Activated T-helper 1 cell treated with anti-CD3 and anti-CD28 coated beads, Interleukin-12 subunit alpha, Interleukin-12 subunit beta, Interleukin-2, Interleukin-4 antibody, amounts not matched to agents 30 ng/mL and 10 ng/mL and 1 ng/mL, durations not matched to agents 14 hours and 24 hours and 36 hours (primary cell): ENCODE measurements at places on chromosomes 7 and 10. TPM values are rescaled to one million over a fixed set of nuclear protein-coding genes. Genes with fewer than 3 reads are reported as not detected.

SUN3 gene
- not detected in 2 replicates for total RNA-seq

DNA sequence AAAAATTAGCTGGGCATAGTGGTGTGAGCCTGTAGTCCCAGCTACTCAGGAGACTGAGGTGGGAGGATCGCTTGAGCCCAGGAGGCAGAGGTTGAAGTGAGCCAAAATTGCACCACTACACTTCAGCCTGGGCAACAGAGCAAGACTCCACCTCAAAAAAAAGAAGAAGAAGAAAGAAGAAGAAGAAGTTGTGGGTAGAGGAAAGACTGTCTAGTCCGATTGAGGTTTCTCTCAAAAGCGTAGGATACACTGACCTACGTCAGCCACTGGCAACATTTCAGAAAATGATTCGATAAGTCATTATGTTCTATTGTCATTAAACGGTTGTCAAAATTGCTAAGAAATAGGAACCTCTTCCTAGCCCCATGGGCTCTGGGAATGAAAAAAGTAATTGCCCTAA, 22.3 kb upstream of the RHBDD2 start:
- DNase-seq: no peak

DNA sequence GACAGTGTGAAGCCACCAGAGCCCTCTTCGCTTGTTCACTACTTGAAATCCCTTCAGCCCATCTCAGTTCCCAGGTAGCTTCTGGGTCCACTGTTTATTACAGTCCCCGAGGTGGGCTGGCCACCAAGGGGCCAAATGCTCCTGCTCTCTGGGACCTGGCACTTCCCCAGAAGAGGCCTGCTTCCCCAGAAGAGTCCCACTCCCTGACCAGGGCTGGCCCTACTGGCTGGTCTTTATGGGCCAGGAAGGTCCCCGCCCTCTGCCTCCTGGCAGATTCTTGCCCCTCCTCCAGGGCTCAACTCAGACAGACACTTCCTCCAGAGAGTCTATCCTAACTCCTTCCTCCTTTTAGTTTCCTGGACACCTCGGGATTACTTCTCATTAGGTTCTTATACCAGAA, 70.7 kb upstream of the LRRC18 start:
- no peak for DNase-seq

NUTM2E gene
- total RNA-seq: 0.29 TPM in 1 of 2 replicates, not detected in the other

GRCh38 chr7:113119429-113119828, 1.1 kb upstream of the SMIM30 start:
- no peak for DNase-seq

MDFIC gene
- total RNA-seq: 114 and 136 TPM in 2 replicates

C10orf62 gene
- total RNA-seq: not detected in 2 replicates

DNA sequence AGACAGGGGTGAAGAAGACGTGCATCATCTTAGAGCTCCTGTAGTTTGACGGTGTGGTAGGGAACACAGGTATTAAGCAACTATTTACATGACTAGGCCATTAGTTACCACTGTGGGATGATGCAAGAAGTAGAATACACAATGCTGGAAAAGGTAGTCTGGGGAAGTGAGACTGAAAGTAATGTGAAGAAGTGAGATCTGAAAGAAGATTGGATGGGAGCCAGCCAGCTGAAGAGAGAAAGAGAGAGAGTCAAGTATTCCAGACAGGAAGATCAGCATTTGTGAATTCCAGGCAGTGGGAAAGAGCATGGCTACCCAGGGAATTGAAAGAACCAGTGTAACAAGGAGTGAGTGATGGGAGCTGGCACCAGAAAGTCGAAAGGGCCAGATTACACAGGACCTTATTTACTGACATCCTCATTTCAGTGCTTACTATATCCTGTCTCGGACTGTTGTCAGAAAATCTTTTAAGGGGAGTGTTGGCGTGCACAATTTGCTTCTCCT, 4.0 kb upstream of the CFAP58 start:
- no peak for DNase-seq

DNA sequence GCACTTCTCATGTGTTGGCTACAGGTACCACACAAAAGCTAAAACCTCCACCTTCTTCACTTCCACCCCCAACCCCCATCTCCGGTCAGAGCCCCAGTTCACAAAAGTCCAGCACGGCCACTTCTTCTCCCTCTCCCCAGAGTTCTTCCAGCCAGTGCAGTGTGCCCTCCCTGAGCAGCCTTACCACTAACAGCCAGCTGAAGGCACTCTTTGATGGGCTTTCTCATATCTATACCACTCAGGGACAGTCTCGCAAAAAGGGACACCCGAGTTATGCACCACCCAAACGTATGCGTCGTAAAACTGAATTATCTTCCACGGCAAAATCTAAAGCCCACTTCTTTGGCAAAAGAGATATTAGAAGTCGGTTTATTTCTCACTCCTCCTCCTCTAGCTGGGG, 135.7 kb upstream of the SAMD8 start:
- no peak for DNase-seq

DNA sequence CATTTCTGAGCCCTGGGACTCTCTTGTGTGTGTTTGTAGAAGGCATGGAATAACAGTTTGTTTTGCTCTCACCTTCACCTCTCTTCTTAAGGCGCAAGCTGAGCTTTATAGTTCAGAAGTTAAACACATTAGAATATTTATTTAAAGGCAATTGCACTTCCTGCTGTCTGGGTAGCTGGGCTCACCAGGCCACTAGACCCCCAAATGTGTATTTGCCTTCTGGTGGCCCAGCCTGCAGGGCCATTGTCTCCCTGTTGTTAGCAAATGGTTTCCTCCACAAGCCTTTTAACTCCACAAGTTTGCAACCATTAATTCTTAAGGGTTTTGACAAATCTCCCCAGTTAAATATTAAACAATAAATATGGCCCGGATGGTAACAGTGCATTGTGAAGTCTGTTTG, 31.1 kb upstream of the NEUROD6 start:
- DNase-seq: no peak

SDK1 gene
- 0.08 and 0.15 TPM in 2 replicates for total RNA-seq

GRCh38 chr10:108638225-108638624, 1285.1 kb downstream of the XPNPEP1 start:
- no peak for DNase-seq

- DNase-seq: no peak
These were observed 72.3 kb downstream of the NRBF2 start for GRCh38 chr10:63205421-63205820.

DNA sequence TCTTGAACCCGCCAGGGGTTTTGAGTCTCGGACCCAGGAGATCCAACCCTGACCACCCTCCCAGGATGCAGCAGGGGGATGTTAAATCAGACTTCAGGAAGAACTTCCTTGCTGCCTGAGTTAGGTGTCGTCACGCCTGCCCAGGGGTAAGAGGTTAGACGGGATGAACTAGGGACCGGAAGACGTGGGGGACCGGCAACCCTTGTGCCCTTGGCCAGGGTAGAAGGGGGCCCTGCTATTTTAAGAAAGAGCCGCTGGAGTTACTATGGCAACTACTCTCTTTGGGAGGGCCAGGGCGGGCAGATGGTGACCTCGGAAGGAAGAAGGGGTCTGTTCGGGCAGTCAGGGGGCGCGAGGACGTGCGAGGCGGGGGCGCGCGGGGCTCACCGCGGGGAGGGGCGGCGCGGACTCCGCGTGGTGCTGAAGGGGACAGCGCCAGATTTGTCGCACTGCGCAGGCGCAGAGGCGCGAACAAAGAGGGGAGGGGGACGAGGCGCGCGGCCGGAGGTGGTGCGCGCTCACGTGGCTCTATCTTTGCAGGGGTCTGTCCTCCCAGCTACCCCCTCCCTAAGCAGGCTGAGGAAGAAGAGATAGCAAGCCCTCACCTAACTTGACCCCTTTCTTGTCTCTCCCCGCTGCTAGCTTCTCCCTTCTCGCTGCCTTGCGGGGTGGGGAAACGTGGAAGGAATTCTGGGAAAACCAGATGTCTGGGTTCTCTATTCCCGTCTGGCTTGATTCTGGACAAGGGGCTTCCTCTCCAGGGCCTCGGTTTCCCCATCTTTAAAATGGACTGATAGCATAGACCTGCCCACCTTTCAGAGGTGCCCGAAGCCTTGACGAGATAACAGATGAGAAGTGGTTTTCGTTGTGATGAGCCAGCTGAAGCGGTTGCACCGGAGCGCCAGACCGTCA, 940 bp upstream of the PSD start:
- DNase-seq: peak; percentile 76

VKORC1L1 gene
- total RNA-seq: 28.8 and 30.1 TPM in 2 replicates

DNA sequence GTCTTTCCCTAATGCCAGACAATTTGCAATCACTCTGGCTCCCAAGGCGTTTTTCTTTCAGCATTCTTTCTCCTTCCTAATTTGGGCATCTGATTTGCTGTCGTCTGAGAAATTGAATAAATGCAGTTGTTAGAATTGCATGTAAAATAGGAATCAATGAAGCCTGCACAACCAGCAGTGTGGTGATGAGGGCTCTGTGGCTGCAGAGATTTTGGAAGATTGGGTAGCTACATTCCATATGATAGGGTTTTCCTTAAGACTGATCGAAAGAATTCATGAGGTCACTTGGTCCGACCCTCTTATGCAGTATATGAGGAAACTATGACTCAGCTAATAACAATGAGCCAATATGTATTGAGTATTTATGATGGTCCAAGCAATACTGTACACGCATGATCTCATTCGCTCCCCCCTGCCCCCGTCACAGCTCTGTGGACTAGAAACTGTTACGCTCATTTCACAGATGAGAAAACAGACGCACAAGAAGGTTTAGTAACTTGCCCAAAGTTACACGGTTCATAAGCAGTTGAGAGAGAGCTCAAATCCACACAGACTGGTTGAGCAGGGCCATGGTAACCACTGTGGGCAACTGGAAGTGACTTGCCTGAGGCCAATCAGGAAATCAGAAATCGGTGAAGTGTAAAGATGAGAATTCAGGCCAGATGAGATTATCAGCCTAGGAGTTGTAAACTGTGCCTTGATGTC, 527.2 kb downstream of the GATA3 start:
- no peak for DNase-seq

- DNase-seq: no peak
These were observed 53.7 kb upstream of the SHH start for GRCh38 chr7:155865830-155866525.

DNA sequence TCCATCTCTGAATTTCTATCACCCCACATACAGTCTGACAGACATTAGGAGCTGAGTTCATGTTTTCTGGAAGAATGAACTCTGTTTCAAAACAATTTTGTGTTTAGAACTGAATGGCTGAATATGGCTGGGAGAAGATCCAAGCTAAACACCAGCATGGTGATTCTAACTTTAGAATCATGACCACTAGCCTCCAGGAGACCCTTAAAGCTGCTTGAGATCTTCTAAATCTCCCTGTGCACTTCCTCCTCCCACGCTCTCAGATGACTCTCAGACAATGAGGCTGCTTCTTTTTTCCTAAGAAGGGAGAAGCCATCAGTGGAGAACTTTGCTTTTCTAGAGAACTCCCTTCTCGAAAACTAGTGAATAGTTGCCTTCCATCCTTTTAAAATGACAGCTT, 711.2 kb downstream of the GRID1 start:
- no peak for DNase-seq

GRCh38 chr7:121329191-121330052, 622 bp downstream of the WNT16 start:
- no peak for DNase-seq

DNA sequence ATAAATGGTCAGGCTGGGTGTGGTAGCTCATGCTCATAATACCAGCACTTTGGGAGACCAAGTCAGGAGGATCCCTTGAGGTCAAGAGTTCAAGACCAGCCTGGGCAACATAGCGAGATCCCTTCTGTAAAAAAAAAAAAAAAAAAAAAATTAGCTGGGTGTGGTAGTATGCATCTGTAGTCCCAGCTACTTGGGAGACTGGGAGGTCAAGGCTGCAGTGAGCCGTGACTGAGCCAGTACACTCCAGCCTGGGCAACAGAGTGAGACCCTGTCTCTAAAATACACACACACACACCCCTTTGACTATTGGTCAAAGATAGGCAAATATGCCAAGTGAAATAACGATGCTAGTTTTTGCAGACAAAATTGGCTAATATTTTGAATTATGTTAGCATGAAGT, 80.6 kb downstream of the IGF2BP3 start:
- DNase-seq: no peak

GRCh38 chr7:148327379-148327778, 263.2 kb upstream of the C7orf33 start:
- no peak for DNase-seq

DNA sequence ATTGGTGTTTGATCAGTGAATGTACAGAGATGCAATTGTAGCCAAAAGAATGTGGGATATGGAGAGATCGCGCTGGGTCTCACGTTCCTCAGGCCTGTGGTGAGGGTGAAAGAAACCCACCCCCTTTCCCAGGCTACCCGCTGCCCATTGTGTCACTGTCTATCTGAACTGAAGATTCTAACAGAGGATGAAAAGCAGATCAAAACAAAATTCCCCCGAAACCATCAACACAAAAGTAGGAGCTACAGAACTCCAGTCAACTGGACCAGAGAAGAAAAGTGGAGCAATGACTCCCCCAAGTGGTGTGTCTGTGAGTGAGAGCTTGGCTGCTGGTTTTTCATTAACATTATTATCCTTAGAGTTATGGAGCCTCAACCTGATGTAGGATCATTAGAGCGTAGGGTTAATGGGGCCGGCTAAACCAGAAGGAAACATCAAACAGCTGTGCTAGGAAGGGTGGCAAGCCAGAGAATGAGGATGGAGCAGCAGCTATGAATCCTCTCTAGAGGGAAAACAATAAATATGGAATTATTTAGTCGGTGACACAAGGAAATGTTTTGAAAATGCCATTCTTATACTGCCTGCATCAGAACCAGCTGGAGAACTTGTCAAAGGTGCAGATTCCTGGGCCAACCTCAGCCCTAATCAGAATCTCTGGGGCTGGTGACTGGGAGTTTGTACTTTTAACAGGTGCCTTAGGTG, 38.3 kb downstream of the AKR1B1 start:
- no peak for DNase-seq

SORCS1 gene
- not detected in 2 replicates for total RNA-seq
